ENCODE measurements at places on chromosomes 16 and 17.

DNA sequence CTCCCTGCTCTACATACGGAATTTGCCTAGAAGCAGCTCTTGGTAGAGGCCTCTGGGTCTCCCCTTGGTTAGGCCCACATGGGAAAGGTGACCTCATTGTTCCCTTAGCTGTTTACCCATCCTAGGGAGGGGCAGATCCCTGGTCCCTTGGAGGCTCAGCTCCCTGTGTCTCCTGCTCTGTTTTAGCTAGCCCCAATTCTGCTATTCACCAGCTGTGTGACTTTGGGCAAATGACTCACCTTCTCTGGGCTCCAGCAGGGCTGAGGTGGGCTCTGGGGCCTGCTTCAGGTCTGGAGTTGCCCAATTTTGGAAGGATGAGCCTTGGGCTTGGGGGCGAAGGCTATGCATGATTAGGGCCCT lies 3.9 kb downstream of the ABCC3 start:
- DNase-seq: no peak

- no peak for DNase-seq
Observed at GRCh38 chr17:44022246-44022645, 7.5 kb upstream of the TMEM101 start.

GRCh38 chr16:57873218-57873617 lies 70.9 kb upstream of the KIFC3 start:
- DNase-seq: no peak

- no peak for DNase-seq
Observed at GRCh38 chr16:9077091-9077809, 14.2 kb upstream of the HAPSTR1 start.

DNA sequence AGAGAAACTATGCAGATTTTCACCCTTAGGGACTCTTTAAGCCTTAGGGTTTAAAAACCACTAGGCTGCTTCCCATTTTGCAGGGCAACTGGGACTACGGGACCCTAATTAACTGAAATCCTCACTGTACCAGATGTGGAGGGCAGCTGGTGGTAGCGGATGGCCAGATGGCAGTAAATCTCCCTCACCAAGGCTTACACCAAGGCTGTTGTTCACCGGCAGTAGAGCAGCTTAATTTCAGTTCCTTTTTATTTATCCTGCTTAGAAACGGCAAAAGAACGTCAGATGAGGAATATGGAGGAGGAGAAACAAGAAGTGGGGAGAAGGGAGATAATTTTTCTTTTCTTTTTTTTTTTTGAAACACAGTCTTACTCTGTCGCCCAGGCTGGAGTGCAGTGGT lies 6.5 kb downstream of the ABHD15 start:
- DNase-seq: no peak

- no peak for DNase-seq
Observed at GRCh38 chr17:298791-299450, 53.7 kb downstream of the RPH3AL start.

- DNase-seq: no peak
Observed at GRCh38 chr16:82331974-82332750, 162.1 kb upstream of the MPHOSPH6 start.

DNA sequence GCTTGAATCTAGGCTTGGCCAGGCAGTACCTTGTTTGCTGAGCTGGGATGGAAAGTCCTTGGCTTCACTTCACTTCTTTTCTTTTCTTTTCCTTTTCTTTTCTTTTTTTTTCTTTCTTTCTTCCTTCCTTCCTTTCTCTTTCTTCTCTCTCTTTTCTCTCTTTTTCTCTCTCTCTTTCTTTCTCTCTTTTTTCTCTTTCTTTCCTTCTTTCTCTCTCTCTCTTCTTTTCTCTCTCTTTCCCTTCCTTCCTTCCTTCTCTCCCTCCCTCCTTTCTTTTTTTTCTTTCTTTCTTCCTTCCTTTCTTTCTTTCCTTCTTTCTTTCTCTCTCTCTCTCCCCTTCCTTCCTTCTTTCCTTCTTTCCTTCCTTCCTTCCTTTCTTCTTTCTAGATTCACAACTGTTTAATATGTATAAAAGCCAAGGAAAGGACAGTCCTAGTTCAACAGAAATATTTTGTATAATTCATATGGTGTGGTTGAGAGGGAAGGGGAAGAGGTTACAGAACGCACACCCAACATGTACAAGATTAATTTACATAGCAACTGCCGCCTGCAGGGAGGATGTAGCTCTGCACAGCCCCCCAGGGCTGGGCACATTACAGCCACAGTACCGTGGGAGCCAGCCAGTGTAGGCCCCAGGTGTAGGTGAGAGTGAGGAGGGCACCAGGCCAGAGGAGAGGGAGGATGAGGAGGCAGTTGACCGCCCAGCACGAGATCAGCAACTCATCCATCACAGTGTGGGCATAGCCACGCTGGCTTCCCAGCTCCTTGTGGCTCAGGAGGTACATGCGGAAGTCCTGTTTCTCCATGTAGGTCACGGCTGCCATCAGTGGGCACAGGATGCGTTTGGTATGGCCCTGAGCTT lies 9.7 kb upstream of the ITGB3 start:
- DNase-seq: no peak

- no peak for DNase-seq
Observed at GRCh38 chr17:8887834-8888703, 20.6 kb upstream of the PIK3R6 start.

GRCh38 chr16:1221628-1222552 lies 3.2 kb downstream of the TPSG1 start:
- DNase-seq: no peak
